Activated CD8-positive, alpha-beta T cell treated with anti-CD3 and anti-CD28 coated beads, Interleukin-2, amount 10 ng/mL, durations not matched to agents 7 days and 5 days (primary cell): ENCODE measurements at places on chromosomes 2 and 18. TPM values are rescaled to one million over a fixed set of nuclear protein-coding genes. Genes with fewer than 3 reads are reported as not detected.

CTNNA2 gene
- not detected for total RNA-seq

TTR gene
- not detected for total RNA-seq

GRCh38 chr2:88398180-88398579, 54.3 kb downstream of the FOXI3 start:
- DNase-seq, result no peak
- H3K27me3 ChIP-seq, result peaks cover 15% of the 10 kb centered on the region
- H3K27ac ChIP-seq, result no peak overlapping the region
- H3K36me3 ChIP-seq, result no peaks in the 10 kb centered on the region
- H3K4me3 ChIP-seq, result no peak overlapping the region
- H3K4me1 ChIP-seq, result no peaks in the 10 kb centered on the region

GRCh38 chr18:52054324-52054723, 285.7 kb upstream of the DCC start:
- H3K4me3 ChIP-seq, result no peak overlapping the region
- H3K27me3 ChIP-seq, result no peaks in the 10 kb centered on the region
- no peaks in the 10 kb centered on the region for H3K4me1 ChIP-seq
- H3K27ac ChIP-seq, result no peak overlapping the region
- DNase-seq, result no peak
